NK-92 treated with Interleukin-12 subunit alpha and Interleukin-12 subunit beta, amount 100 ng/mL, for 24 hours (cell line): ENCODE measurements at places on chromosomes 1 and 21.
A peak's percentile ranks its signal among the peaks of the same experiment; 100 is the strongest.

GRCh38 chr1:1678581-1679380, 13.8 kb downstream of the SLC35E2B start:
- no peak for DNase-seq

GRCh38 chr1:160251687-160252526, 10.4 kb downstream of the DCAF8 start:
- peak; percentile 10 for DNase-seq

DNA sequence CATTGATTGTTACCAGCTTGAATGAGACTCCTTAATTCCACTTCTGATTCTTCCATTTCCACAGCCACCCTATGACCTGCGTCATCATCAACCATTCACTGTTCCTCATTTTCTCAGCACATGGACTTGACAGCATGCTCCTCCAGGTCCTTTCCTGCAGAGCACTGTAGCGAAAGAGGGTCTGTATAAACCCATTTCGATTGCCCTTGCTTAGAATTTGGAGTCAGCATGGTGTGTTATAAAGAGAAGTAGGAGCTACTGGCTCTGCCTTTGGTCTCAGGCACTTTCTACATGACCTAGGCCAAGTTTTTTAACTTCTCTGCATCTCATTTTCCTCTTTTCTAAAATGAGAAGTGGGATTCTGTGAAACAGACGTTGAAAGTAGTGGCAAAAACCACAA, 133.8 kb downstream of the AK5 start:
- DNase-seq = no peak

GRCh38 chr1:181317261-181317930, 165.9 kb upstream of the CACNA1E start:
- DNase-seq = no peak

DNA sequence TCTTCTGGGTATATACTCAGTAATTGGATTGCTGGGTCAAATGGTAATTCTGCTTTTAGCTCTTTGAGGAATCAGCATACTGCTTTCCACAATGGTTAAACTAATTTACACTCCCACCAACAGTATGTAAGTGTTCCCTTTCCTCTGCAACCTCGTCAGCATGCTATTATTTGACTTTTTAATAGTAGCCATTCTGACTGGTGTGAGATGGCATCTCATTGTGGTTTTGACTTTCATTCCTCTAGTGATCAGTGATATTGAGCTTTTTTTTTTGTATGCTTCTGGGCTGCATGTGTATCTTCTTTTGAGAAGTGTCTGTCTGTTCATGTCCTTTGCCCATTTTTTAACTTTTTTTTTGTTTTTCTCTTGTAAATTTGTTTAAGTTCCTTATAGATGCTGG, 279.4 kb downstream of the PTGER3 start:
- no peak for DNase-seq

- DNase-seq = no peak
These were observed 147.5 kb downstream of the FOXD2 start for GRCh38 chr1:47585141-47585902.

DNA sequence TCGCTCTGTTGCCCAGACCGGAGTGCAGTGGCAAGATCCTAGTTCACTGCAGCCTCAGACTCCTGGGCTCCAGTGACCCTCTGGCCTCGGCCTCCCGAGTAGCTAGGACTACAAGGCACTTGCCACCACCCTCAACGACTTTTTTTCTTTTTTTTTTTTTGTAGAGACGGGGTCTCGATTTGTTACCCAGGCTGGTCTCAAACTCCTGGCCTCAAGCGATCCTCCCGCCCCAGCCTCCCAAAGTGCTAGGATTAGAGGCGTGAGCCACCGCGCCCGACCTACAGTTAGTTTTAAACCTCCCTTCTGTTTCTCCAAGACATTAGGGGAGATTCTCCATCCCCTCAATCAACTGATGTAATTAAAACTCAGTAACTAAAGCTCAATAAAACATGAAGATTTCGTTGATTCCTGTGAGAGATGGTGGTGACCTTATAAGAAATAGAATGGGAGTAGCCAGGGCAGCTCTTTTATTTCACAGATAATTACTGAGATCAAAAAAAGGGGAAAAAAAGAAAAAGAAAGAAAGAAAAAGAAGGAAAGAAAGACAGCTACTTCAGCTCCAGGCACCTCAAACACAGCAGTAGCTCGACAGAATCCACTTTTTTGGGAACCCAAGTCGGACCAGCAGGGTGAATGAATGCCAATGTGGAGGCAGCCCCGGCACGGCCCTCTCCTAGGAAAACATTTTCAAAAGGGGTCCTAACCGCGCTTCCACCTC, 598 bp downstream of the GON4L start:
- DNase-seq = no peak

DNA sequence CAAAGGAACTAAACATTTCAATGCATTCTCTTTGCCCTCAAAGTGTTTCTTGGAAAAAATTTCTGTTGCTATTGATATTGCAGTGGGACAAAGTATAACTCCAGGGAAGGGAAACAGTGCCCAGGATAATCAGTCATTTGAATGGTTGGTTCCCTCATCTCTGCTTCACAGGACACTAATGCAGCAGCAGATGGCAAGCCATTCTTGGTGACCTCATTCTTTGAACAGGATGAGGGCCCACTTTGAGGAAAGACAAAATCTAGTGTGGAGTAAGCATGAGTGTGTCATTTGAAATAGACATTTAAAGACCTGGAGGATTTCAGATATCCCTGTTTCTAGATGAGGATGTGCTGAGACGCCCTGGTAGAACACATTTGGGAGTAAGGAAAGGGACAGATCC, 32.3 kb downstream of the CHRM3 start:
- DNase-seq = no peak

DNA sequence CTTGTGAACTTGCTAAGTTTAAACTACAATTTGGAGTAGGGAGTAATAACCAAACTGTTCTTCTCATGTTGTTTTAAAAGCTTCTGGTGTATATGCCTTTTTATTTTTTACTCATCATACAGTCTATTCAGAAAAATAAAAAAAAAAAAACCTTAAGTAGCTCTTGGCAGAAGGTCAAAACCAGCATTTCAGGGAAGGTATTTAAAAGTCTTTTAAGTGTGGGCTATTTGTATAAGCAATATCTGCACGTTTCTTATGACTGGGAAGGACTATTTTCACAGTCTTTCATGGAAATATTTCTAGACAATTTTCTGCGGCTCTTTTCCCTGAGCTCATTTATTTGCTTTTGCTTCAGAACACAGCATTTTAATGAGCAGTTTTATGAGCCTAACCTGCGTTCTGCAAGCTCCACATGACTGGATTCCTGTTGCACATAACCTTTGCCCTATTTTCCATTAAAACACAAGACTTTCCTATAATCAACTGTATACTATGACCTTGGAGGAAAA, 60.9 kb upstream of the C1orf105 start:
- no peak for DNase-seq

DNA sequence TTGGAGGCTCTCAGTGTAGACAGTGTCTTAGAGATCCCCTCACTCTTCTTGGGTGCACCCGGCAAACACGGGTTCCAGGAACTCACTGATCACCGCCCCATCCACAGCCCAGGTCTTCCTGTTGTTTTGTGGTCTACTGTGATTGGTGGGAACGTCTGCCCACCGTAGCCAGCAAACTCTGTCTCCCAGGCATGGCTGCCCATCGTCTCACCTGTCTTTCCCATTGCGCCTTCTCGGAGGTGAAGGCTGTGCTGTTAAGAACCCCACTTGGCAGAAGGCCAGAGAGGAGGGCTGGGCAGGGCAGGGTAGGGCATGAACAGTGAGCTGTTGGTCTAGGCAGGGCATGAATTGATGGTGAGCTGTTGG, 14.1 kb upstream of the KCNA2 start:
- no peak for DNase-seq

DNA sequence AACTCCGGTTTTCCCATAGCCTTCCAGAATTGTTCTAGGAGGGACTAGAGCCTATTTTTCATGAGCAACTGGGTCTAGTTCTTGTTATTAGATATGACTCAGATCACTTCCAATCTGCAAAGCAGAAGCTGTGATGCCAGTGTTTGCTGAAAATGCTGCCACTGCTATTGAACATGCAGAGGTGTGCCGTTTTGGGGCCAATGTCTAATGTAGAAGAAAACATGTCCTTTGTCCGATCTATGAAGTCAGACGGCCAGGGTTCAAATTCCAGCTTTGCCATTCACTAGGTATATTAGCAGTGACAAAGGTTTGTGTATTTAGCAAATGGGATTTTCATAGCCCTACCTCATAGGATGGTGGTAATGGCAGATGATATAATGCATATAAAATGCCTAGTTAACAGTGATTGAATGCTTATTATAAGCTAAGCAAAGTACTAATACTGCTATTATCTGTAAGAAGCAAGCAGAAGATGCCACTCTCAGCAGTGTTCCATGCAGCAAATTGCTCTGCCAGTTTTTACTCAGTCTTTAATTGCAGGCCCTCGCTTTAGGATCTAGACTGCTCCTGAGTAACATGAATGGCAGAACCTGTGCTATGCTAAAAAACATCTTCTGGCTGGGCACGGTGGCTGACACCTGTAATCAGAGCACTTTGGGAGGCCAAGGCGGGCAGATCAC, 40.1 kb upstream of the CXADR start:
- no peak for DNase-seq

DNA sequence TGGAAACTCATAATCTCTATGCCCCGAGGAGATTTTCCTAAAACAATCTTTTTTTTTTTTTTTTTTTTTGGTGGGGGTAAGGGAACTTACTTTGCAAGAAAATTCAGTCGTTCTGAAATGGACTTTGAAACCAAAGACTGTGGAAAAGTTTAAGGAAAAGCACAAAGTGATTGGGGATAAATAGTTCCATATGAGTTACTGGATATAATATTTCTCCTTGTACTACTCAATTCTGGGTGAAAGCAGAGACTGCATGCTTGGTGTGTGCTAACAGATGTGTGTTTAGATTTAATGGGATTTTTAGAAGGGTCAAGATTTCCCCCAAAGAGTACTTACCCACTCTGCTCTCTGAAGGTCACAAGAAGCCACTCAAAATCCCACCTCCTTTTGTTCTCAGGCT, 204.9 kb upstream of the USP24 start:
- DNase-seq = no peak

GRCh38 chr1:168843950-168844349, 114.9 kb upstream of the DPT start:
- no peak for DNase-seq

GRCh38 chr1:183598386-183598785, 8.1 kb upstream of the NCF2 start:
- DNase-seq = no peak
